ENCODE measurements at places on chromosomes 5 and 9.

DNA sequence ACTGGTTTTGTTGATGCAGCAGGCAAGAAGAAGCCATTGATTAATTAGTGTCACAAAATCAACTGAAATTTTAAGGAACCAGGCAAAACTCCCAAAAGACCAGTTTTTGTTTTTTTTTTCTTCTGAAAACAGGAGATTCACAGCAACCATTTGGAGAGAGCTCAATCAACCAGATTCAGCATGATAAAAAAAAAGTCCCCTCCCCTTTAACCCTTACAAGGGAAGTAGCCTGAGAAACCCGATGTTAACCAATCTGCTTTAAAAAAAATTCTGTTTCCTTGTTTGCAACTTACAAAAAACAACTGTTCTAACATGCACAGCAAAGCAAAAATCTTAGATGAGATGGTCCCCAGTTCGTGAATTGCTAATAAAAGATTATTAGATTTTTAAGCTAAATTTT is 59.7 kb downstream of the HMHB1 start:
- no peak for DNase-seq

GRCh38 chr5:74640954-74641734 is 616 bp upstream of the ENC1 start:
- DNase-seq, result peak; percentile 64

DNA sequence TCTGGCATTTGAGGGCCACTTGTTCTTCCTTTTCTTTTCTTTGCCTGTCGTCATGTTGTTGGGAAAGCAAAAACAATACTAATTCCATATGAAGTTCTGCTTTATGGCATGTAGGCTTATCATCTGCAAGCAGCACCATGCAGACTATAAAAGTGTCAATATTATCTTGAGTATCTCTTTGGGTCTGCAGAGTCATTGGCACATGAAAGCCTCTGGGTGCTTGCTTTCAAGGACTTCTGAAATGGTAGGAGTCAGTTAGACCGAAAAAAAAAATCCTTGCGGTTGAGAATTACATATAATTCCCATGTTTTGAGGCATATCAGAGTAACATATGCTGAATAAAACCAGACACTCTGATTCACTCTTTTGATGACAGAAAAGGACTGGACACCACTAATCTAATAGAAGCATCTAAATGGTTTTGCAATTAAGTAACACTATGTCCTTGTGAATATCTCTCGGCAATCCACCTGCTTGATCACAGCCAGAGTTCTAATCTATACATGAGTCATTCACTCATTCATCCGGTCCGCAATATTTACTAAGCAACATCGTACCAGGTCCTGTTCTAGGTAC is 44.4 kb downstream of the GNAQ start:
- no peak for DNase-seq

GRCh38 chr9:110935829-110936228 is 102.4 kb downstream of the LPAR1 start:
- DNase-seq, result peak; percentile 15

- DNase-seq, result no peak
Observed at GRCh38 chr9:74595286-74595685, 98.2 kb downstream of the RORB start.

DNA sequence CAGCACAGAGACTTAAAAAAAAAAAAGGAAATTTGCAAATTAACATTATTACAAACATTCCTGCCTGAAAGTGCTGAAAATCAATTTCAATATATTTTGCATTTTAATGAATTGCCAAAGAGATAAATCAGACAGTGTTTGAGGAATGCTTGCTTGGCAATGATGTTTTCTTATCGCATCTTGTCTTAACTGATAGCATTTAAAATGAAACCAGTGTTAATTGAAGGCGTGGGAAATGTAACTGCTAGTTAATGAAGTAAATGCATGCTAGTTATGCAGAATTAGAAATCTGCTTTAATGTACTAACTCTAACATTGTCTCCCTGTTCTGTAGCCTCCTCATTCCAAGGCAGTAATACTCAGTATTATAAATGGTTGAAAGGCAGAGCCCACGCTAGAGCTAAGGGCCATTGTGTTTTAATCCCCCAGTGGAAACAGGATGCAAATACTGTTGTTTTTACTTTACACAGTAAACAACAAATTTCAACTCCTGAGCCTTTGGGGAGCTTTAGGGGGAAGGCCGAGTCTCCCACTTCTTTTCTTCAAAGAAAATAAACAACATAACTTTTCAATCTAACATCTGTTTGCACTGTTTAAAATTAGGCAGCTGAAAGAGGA is 586.9 kb downstream of the TLE4 start:
- DNase-seq, result no peak
